ENCODE measurements at places on chromosomes 16 and 17.

DNA sequence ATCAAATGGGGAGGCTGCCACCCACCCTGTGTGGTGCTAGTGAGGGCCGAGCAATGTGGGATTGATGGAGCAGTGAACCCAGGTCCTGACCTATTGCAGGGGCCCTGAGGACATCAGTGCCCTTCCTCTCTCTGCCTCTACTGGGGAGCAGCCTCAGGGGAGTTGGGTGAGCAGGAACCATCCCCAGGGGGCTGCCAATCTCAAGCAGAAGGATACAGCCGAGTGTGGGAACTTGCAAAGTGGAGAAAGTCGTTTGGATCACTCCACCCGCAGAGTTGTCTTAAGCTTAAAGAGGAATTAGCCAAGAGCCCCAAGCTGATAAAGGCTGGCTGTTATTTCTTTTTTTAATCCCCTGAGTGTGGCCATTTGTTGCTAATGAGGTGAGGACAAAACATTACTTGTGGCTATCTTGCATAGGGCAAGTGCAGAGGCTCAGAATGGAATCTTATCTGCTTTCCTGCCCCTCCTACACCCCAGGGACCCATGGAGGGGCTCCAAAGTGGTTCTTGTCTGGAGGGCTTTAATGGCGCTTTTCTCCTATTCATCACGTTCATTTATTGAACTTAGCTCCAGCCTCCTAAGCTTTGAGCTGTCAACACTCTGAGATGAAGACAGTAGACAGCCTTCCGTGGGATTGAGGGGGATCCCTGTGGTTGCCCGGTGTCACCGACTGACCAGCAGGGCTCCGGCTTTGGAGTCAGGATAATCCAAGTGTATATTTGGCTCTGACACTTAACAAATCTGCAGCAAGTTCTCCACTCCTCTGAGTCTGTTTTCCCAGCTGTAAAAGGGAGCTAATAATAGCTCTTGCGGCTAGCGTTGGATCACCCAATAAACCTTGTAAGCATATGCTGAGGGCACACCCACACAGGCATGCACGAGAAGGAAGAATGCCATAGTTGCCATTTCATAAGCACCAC is 45.1 kb downstream of the MYH11 start:
- no peak for DNase-seq

- DNase-seq: no peak
Measured at GRCh38 chr17:2054262-2054511, 716 bp upstream of the HIC1 start.

GRCh38 chr17:37614823-37615222 is 5.6 kb upstream of the SYNRG start:
- no peak for DNase-seq

DNA sequence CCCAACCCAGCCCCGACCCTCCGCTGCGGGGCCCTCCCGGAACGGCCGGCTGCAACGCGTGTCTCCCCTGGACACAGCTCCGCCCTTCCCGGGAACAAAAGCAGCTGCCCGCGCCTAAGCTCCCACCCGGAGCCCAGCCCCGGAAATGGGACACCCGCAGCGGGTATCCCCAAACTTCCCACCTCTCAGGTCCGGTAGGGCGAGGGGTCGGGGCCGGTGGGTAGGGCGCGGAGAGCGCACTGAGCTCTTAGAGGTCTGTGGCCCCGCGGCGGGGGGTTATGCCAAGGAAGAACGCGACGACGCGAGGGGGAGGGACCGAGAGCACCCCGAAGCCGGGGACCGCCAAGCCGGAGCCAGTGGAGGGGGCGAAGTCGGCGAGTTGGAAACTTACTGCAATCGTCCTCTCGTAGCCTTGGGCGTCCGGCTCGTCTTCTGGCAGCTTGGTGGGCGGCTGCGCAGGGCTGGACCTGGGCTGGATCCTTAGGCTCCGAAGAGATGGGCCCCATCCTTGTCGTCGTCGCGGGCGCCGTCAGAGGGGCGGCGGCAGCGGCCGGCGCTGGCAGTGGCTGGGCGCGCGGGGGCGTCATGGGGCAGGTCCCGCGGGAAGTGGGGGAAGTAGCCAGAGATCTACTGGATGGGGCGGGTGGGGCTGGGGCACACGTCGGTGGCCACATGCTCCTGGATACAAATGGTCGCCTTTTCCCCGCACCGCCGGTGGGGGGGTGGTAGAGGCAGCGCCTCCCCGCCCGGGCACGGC is 6.9 kb downstream of the USP6 start:
- DNase-seq: no peak

DNA sequence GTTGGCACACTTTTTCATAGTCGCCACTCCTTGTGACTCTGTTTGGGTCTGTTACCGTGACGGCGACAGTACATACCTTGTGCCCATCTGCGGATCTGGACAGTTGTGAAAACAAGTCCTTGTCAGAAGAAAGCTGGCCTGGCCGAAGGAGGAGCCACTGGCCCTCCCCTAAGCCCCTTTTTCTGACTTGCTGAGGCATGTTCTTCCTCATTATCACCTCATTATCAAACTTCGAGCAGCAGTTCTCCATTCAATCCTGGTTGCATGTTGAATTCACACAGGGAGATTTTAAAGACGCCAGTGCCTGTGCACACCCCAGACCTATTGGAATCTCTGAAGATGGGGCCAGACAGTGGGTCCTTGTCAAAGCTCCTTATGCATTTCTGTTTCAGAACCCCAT is 61.1 kb downstream of the CYLD start:
- DNase-seq: no peak

- DNase-seq: no peak
Measured at GRCh38 chr16:83312718-83313245, 495.0 kb upstream of the HSBP1 start.

DNA sequence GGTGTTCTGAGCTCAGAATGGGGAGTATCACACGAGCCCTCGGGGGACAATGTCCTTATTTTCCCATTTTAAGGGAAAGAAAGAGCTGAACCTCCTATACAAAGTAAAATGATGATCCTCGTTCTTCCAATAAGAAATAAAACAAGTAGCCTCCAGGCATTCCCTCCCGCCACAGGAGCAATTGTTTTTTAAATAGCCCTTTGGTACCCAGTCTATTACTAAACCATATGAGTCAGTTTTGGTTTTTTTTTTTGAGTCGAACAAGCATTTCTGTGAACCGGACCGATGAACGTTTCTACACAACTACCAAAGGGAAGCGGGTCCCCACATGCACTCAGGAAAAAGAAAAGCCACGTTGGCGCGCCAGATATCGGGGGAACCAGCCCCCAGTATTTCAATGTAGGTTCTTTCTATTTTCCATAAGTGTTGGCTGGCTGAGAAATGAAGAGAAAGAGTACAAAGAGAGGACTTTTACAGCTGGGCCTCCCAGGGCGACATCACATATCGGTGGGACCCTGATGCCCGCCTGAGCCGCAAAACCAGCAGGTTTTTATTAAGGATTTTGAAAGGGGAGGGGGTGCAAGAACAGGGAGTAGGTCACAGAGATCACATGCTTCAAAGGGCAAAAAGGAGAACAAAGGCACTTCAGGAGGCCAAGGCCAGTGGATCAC is 3.8 kb upstream of the DCXR start:
- no peak for DNase-seq

GRCh38 chr16:6918646-6919045 is 414.0 kb upstream of the RBFOX1 start:
- peak; percentile 91 for DNase-seq

- no peak for DNase-seq
Measured at GRCh38 chr16:12097523-12098428, 121.2 kb downstream of the SNX29 start.

- DNase-seq: no peak
Measured at GRCh38 chr17:63589646-63590045, 11.0 kb upstream of the TACO1 start.

DNA sequence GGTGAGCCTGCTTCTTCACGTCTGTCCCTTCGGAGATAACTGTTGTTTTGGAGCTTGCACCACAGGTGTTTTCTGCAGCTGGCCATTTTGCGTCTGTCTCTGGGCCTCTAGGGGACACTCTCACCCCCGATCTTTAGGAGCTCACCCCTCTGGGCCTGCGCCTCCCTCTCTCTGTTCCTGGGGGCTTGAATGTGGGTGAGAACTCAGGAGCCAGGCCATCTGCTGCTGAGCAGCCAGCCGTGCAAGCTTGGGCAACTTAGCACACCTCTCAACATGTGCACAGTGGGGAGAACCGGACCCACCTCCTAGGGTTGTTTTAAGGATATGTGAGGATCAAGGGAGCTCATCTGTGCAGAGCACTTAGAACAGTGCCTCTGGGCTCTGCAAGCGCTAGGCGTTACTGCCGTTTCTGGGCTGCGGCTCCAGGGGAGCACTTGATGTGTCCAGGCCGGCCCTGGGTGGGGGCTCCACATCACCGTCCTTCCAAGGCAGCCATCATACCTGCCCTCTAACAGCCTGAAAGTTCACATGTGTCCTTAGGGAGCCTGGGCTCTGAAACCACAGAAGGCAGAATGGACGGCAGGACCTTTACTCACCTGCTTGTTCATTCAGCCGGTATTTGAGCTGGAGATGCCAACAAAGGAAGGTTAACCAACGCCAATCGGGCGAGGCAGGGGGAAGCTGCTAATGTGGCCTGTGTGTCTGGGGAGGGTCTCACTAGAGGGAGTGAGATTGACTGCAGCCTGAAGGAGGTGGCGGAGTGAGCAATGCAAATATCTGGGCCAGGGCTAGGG is 66.3 kb downstream of the MRC2 start:
- no peak for DNase-seq

- no peak for DNase-seq
Measured at GRCh38 chr16:24165273-24165672, 90.9 kb upstream of the CACNG3 start.

- DNase-seq: peak; percentile 35
Measured at GRCh38 chr17:43591779-43592562, 45.8 kb upstream of the ETV4 start.

DNA sequence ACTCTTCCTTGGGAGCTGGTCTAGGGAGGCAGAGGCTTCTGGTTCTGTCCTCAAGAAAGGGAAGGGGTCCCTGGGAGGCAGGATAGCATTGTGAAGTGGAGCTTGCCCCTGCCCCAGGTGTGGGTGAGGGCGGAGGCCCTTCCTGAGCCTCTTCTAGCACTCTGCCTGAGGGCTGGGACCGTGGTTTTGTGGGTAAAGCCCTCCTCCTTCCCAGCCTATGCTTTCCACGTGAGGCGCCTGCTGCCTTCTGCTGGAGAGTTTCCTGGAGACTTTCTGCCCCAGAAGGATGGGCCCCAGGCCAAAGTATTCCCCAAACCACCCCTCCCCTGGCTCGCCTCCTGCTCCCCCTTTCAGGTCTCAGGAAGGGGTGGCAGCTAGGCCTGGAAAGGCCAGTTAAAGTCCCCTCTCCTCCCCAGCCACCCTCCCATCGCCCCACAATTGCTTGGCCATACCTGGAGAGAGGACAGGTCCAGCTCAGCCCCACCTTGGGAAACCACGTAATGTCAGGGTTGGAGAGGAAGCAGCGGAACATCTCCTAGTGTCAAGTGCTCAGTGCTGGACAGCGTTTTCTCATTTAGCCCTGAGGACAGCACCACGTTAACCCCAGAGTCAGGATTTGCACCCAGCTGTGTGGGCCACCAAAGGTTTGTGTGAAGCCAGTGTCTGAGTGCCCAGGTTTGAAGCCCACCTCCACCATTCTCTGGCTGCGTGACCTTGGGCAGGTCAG is 5.6 kb downstream of the SBK1 start:
- no peak for DNase-seq

GRCh38 chr17:81879121-81879520 is 8.0 kb upstream of the ARHGDIA start:
- no peak for DNase-seq

GRCh38 chr16:9232102-9232770 is 140.8 kb downstream of the HAPSTR1 start:
- no peak for DNase-seq

DNA sequence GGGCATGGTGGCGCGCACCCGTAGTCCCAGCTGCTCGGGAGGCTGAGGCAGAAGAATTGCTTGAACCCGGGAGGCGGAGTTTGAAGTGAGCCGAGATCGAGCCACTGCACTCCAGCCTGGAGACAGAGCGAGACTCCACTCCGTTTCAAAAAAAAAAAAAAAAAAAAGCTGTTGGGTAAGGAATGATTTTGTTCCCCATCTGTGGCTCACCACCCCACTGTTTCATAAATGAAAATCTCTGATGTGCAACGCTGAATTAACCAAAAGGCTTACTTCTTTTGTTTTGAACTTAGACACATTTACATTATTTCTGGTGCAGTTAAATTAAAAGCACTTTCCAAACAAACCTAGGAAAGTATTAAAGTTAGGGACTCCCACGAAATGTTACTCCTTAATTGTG is 1.2 kb upstream of the METTL9 start:
- no peak for DNase-seq

GRCh38 chr17:2107506-2107905 is 52.6 kb downstream of the HIC1 start:
- DNase-seq: peak; percentile 98

DNA sequence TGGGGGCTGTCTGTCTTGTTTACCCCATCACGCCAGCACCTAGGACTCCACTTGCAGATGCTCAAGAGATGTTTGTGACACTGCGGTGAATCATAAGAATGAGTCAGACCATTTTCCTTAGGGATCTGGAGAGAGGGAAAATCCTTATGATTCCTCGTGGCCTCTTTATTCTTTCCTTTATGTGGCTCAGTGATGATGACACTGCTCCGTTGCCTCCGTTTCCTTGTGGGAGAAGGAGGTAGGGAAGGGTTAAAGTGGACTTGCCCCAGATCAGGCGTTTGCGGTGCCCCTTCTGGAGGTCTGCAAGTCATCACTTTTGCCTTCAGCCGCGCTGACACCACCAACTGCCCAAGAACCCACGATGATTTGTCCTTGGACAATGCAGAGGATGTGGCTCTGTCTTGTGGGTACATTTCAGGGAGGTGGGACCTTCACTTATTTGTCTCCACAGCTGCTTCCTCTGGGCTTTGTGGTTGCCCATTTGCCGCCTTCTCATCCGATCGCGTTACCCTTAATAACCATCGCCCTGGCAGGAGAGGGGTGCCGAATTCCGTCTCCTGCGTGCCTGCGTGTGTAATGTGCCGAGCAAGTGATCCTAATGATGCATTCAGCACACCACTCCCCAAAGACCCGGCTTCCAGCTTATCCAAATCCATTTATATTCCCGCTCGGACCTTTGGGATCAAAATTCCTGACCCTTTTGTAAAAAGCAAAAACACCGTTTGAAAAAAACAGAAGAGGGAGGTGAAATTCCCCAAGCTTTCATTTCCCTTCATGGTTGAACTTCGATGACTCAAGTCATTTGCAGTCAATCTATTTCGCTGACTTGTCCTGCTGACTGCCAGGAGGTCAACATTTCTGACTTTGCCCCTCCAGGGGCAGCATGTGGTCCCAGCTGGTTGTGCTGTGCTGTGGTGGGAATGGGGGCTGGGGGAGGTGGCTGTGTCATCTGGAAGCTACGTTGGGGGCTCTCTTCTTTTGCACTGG is 87.2 kb upstream of the IRX3 start:
- DNase-seq: no peak

DNA sequence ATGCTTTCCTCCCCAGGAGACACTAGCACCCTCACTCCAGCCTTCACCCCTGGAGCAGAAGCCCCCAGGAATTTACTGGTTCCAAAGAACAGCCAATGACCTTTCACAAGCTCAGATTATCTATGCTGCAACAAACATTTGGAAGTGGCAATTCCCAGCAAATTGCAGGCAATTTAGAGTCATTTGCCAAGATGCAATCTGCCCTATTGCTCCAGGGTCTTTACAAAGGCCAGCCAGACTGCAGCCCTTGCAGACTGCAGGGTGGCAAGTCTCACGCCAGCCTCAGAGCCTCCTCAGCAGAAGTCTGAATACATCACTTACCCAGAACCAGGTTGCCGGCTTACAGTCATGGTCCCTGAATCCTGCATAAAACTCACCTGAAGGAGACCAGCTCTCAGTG is 21.8 kb downstream of the AXIN1 start:
- DNase-seq: no peak
